ENCODE measurements at places on chromosomes 5 and 9. TPM values are rescaled to one million over a fixed set of nuclear protein-coding genes. Genes with fewer than 3 reads are reported as not detected.

Gene CTSL
- 85.0 TPM for polyA plus RNA-seq

Gene PLAC8L1
- polyA plus RNA-seq = 1.8 TPM

- no peak for DNase-seq
Observed at GRCh38 chr9:98161851-98162250, 30.6 kb downstream of the CORO2A start.

- DNase-seq = no peak
Observed at GRCh38 chr5:167920589-167920988, 370.9 kb upstream of the WWC1 start.

Gene MFAP3
- 40.2 TPM for polyA plus RNA-seq

DNA sequence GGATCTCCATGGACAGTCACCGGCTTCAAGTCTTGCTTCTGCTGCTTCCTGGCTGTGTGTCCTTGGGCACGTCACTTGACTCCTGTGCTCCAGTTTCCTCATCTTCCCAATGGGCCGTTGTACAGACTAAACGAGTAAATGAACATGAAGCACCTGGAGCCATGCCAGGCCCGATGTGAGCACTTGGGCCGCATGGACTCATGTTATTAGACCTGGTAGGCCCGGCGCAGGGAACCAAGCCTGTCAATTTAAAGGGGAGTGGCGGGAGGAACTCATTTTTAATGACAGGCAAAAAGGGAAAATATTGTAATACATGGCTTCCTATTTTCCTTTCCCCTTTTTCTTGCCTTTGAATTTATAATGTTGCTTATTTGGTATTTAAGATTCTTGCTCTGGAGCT, 47.5 kb downstream of the TENT4A start:
- no peak for DNase-seq

DNA sequence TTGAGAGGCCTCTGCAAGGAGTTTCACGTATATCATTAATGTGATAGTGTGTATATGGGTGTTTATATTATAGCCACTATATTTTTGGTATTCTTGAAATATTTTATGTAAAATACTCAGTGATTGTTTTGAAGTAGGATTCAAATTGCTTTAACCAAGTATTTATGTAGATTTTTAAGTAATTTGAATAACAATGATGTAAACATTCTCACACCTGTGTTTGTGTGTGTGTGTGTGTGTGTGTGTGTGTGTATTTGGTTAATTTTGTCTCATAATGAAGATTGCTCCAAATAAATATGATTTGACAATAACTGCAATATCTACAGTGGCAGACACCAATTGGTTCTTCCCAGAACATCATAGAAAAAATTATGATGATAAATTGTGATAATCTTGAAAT, 293.4 kb downstream of the CD180 start:
- no peak for DNase-seq

GRCh38 chr5:142888469-142889085, 118.4 kb downstream of the ARHGAP26 start:
- DNase-seq = no peak

- no peak for DNase-seq
Observed at GRCh38 chr5:174503461-174504265, 220.7 kb upstream of the MSX2 start.

GRCh38 chr9:124182741-124183140, 75.0 kb upstream of the NEK6 start:
- no peak for DNase-seq

Gene CTNND2
- polyA plus RNA-seq = 2.5 TPM

Gene OTULINL
- polyA plus RNA-seq = 10.9 TPM

Gene LHFPL2
- 36.8 TPM for polyA plus RNA-seq

DNA sequence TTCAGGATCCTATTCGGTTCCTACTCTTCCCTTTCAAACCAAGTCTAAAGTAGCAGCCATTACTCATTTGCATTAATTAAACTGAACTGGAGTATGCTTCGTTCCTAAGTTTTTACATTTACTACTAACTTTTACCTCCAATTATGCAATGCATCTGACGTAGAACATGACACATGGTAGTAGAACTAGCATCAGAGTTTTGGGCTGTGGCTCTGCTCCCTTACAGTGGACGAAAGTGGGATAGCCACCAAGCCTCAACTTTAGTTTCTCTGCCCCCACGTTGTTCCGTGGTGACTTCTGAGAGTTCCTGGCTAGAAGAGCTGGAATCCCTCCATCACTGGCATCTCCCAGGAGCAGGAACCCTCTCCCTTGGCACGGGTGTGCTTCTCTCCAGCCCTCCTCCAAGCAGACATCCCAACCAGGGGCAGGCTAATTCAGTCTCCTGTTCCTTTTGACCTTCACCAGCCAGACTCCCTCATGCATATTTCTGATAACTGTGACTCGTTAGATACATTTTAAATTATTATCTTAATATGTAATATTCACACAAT, 2.9 kb downstream of the IFNE start:
- no peak for DNase-seq

- no peak for DNase-seq
Observed at GRCh38 chr5:76617229-76617628, 6.0 kb downstream of the F2RL2 start.

Gene SH3TC2
- polyA plus RNA-seq = 1.4 TPM

Gene SH3PXD2B
- 43.5 TPM for polyA plus RNA-seq
